Bone marrow (tissue), 2 donors: ENCODE measurements at places on chromosomes 6 and 20.

- DNase-seq, result no peak
These were observed 84.7 kb upstream of the SUPT3H start for GRCh38 chr6:45462190-45463134.

GRCh38 chr6:88749849-88750248 lies 213.6 kb downstream of the RNGTT start:
- DNase-seq, result no peak

- DNase-seq, result no peak
These were observed 230.4 kb upstream of the CST7 start for GRCh38 chr20:24718696-24719095.

DNA sequence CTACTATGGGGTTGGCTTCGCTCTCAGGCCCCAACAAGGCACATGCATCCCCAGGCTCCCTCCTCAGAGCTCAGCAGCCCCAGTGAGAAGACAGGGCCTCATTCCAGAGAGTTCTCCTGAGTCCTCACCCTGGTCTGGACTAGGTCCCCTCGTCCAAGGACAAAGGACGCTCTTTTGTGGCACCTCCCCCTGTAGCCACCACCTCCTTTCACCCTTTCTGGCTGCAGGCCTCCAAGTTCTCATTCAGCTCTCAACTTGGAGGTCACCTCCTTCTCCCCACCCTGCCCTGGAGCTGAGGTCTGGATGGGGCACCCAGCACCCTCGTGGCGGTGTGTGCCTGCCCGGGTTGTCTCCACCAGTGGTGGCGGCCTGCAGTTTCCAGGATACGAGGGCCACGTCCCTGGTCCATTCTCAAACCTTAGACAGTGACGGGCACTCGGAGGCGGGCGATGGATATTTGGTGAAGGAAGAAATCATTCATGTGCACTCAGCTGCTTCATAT lies 2.5 kb downstream of the UNC93A start:
- no peak for DNase-seq

DNA sequence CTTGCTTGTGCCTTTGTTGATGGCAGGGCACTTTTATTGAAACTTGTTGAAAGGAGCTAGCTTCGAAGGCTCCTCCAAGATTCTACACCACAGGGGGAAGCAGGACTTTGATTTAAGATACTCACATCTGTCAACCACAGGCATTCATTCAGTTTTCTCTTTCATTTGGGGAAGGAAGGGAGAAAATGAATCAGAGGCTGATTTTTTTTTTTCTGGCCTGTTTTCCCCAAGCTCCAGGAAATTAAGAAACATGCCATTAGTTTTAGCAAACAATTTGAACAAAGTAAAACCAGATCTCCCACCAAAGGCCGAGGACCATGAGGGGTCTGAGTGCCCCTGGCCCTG lies 8.7 kb upstream of the APCDD1L start:
- DNase-seq, result no peak

DNA sequence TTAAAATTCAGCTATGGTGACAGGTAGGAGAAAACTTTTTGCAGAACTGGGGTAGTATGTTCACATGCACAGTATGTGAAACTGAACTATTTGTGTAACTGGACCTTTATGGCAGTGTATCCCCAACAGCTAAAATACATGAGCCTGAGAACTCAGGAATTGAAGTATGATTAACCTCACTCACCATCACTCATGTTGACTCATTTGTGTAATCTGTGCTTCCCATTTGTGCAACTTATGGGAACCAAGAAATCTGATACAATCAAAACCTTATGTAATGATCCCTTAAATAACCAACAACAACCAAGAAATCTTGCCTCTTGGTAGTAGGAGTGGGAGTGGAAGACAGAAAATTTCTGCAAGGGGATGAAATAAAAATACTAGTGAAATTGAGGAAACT lies 674.9 kb downstream of the HDGFL1 start:
- DNase-seq, result no peak

- DNase-seq, result no peak
These were observed 654 bp downstream of the FAM8A1 start for GRCh38 chr6:17600527-17601385.

DNA sequence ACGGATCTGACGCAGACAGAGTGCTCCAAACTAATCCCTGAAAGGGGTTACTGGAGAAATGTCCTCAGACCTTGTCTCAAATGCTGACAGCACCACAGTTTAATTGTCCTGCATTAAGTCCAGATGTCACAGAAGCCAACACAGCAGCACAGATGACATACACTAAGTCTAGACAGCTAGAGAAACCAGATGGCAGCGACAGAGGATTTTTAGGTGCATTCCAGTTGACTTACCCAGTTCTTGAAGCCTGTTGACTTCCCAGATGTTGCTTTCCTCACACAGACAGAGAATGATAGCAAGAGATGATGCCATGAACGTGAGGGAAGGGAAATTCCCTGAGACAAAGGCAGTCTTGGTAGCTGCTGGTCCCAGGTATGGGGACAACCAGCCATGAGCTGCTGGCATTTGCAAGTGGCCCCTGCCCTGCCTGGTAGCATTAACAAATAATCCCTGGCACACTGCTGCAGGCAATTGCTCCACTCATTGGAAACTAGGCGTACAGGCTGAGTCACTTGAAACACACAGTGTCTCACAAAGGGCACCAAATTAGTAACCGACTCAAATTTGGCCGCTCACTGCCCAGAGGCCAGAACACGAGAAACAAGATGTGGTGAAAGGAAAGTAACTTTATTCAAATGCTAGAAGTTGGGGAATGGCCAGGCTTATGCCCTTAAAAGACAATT lies 52.2 kb downstream of the ADGB start:
- DNase-seq, result no peak

DNA sequence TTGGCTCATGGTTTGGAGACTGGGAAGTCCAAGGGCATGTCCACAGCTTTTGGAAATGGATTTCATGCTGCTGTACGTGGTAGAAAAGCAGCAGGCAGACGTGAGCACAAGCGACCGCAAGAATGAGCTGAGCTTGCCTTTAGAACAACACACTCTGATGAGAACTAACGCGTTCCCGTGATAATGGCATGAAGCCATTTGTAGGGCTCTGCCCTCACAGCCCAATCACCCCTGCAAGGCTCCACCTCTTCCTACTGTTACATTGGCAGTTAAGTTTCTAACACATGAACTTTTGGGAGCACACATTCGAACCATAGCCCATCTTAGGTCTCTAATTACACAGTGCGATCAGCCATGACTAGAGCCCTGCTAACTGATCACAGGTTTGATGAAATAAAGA lies 107.5 kb upstream of the TMEM170B start:
- DNase-seq, result no peak

GRCh38 chr6:43426928-43427405 lies 374 bp upstream of the ABCC10 start:
- DNase-seq, result no peak

- DNase-seq, result no peak
These were observed 1.4 kb downstream of the IL22RA2 start for GRCh38 chr6:137171824-137172733.

DNA sequence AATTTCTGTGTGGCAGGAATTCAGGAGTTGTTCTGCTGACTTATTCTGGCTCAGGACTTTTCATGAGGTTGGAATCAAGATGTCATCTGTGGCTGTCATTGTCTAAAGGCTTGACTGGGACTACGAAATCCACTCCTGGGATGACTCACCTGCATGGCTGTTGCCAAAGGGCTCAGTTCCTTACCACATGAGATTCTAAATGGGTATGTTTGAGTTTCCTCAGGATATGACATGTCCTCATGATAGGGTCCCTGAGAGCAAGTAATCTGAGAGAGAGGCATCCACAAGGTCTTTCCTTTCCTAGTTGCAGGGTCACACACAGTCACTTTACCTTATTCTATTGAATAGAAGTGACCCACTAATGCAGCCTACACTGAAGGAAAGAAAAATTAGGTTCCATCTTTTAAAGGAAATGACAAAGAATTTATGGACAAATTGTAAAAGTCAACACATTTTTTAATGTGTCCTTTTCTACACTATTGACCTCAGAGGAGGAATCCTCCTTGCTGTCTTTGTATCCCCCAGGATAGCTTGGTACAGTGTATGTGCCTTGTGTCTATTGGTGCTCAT lies 1025.0 kb upstream of the GJE1 start:
- no peak for DNase-seq

- DNase-seq, result no peak
These were observed 207.7 kb upstream of the BMP2 start for GRCh38 chr20:6559791-6560190.

- no peak for DNase-seq
These were observed 9.2 kb upstream of the DEFB113 start for GRCh38 chr6:49978332-49979226.

DNA sequence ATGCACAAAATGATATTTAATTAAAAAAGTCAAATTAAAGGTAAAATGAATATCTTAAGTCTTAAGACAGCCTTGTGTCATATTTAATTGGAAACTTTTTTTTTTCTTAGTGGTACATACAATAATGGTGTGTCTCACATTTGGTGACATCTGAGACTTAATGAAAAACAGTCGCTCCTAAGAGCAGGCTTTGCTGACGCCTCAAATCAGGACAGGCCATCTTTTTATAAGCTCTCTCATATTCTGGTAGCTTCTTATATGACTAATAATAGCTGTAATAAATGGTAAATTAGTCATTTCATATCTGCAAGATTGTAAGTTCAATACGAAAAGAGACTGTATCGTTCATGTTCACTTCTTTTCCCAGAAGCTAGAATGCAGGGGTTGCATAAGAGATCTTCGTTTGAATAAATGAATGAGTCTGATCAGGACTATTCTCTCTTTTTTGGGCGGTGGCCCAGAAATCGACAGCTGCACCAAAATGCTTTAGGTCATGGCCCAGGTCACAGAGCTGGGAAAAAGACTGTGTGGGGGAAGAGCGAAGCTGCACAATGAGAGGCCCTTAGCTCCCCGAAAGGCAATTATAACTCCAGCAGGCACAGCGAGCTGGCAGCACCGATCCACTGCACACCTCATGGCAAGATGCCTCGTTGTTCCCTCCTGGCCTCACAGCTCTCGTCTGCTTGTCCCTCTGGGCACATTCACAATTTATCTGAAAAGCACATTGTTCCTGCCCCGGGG lies 69.4 kb downstream of the NRN1 start:
- no peak for DNase-seq

- no peak for DNase-seq
These were observed 55.2 kb upstream of the ADGRF1 start for GRCh38 chr6:47097092-47097945.

- DNase-seq, result no peak
These were observed 246.0 kb downstream of the PHACTR1 start for GRCh38 chr6:12962529-12962928.

GRCh38 chr6:41338659-41339058 lies 3.3 kb downstream of the NCR2 start:
- no peak for DNase-seq

- no peak for DNase-seq
These were observed 218.0 kb upstream of the ARID1B start for GRCh38 chr6:156559162-156559690.

DNA sequence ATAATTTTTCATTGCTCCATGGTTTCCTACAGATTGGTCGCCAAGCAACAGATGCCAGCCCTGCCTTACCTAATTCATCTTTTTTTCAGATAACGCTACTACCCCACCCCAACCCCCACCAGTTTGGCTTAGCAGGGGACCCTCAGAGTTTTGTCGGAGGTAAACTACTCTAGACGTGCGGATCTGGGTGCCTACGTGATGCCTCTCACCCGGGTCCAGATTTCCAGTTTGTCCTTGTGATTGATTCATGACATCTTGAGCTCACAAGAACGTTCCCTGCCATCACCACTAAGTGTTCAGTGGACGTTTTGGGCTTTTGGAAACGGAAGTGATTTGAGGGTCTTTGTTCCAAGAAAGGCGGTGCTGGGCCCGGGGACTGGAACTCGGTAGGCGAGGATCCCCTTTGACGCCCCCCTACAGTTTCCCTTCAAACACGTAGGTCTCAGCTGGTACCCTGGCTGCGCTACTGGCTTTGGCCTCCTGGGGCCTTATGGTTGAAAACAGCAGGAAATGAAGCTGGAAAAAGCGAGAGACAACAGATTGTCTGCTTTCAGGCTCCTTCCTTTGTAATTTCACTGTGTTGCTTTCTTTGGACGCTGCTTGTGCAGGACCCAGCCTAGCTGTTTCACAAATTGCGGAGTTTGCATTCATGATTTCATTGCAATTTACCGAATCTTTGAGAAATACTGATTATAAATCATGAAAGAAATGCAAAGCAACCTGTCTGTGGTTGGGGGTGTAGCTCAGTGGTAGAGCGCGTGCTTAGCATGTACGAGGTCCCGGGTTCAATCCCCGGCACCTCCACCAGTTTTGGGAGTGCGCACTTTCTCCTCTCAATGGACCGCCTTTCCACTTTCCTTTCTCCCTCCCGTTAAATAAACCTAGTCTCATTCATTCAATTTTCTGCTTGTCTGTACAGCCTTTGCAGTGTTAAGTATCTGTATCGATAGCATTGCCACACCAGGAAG lies 81.0 kb downstream of the GPX5 start:
- no peak for DNase-seq

DNA sequence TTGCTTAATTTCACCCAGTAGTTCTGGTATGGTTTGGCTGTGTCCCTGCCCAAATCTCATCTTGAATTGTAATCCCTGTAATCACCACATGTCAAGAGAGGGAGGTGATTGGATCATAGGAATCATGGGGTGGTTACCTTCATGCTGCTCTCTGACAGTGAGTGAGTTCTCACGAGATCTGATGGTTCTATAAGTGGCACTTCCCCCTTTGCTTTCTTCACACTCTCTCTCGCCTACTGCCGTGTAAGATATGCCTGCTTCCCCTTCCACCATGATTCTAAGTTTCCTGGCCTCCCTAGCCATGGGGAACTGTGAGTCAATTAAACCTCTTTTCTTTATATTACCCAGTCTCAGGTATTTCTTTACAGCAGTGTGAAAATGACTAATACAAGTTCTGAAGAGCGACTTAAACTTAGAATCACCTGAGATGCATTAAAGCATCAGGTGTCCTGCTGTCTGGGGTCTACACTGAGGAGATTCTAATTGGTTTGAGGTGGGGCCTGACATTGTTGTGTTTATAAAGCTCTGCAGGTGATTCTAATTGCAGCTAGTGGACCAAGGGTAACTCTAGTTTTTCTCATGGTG lies 82.1 kb upstream of the DTNBP1 start:
- DNase-seq, result no peak

DNA sequence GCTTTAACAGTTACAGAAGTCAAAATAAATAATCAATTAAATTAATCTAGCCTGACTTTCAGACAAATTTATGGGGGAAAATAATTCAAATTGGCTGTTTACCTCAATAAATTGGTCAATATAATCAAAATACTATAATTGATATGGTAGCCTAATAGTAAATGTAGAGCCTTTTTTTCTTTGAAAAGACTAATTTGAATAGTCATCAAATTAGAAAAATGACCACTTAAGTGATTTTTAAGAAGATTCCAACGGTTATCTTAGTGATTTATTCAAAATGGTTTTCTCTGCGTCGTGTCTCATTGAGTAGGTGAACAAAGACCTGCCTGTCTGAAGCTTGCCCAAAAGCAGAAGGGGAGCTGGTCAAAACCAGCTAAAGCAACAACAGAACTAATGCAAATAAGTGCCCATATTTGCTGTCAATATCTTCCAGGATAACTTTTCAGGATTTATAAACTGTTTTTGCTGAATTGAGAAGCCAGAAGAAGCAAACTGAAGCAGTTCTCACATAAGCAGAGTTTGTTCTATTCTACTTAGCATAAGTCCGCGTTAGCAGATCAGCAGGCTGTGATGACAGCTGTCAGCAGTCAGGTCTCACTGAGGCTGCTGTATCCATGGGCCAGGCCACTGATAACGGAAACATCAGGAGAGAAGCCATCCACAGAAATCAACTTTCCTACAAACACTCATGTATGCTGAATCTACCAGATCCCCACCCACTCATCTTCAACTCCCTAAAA lies 7.0 kb downstream of the RCAN2 start:
- no peak for DNase-seq
